ENCODE measurements at places on chromosomes 13 and 19. TPM values are rescaled to one million over a fixed set of nuclear protein-coding genes. Genes with fewer than 3 reads are reported as not detected.

Gene GNG7
- 13.9 TPM for polyA plus RNA-seq

DNA sequence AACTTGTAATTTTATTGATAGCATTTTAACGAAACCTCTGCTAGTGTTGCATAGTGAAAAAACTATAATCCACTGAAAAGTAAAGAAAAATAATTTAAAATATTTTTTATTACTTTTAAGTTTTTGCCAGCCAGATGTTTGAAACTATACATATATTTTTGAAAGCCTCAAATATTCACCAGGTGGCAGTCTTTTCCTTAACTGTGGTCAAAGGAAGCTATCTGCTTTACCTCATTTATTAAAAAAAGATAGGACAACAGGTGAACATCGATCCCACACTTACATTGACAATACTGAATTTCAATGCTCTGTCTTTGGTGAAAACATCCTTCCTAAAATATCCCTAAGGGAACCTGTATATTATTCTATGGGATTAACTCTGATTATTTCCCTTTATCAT, 100.5 kb downstream of the TRPC4 start:
- no peak for DNase-seq

Gene SGCG
- 1.5 TPM for polyA plus RNA-seq

GRCh38 chr13:106103779-106104178, 431.7 kb downstream of the EFNB2 start:
- DNase-seq = no peak

Gene BORA
- polyA plus RNA-seq = 1.6 TPM

Gene MYO1F
- polyA plus RNA-seq = 7.7 TPM

Gene CLEC17A
- not detected for polyA plus RNA-seq

GRCh38 chr13:99986741-99987140, 5.2 kb downstream of the ZIC2 start:
- no peak for DNase-seq

DNA sequence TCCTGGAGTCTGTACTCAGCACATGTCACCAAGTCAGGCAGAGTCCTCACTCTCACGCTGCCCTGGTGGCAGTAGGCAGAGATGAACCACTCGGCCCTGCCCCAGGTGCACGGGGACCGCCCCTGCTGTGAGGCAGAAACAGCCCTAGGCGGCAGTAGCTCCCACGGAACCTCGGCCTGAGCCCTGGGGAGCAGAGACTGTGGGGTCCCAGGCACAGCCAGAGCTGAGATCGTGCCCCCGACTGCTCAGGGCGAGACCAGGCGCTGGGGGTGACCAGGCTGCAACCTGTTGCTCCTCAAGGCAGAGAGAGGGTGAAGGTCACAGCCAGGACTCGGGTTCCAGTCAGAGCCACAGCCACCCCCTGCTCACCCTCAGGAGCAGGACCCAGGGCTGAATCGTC, 34.9 kb downstream of the AP1M1 start:
- DNase-seq = no peak

GRCh38 chr19:6963244-6963852, 57.9 kb downstream of the MBD3L2B start:
- no peak for DNase-seq
